ENCODE measurements at places on chromosomes 4 and X.

DNA sequence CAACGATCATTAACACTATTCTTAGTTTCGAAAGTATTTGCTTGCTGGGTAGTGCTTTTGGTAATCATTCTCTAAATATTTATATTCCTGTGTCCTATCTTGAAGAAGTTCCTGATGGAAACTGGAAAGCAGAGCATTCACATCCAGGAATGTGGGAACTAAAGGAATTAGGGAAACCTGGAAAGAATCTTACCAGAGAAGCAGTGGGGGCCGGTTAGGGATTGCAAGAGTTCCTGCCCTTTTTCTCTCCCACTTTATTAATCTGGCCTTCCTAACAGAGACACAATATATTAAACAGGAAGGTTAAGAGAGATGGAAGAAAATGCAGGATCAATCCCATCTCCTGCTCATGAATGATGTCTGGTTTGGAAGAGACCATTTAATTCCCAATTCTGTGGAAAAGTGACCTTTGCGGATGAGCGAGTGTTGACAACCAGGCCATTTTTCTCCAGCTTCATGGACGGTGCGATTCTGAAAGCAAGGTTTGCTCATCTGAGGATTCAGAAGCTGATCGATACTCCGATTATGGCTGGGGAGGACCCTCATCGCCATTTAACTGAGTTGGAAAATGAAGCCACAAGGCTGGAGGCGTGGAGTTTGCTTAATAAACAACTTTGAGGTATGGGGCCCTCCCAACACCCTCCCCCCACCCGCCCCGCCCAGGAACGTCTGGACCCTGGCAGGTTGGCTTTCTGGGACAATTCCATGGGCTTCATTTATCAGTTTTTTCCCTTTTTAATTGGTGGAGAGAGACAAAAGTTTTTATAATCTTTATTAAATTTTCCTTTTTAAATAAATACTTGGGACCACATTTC lies 52.3 kb downstream of the C4orf51 start:
- no peak for DNase-seq

DNA sequence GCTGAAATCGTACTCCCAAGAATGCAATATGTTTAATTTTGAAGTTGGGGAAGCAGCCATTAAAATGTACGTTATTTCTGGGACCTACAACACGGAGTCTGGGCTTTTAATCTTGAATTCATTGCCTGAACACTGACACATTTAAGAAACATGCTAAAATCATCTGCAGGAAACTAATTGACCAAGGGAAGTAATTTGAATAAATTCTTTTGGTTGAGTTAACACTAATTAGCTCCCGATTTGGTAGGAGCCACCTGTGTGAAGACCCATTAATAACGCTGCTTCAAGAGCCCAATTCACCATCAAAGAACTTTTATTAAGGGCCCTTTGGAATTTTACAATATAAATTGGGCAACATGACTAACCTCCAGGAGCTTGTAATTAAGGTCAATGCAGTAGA lies 309.2 kb downstream of the RAB28 start:
- DNase-seq: no peak

GRCh38 chr4:168917138-168917779 lies 92.8 kb downstream of the CBR4 start:
- no peak for DNase-seq

GRCh38 chr4:174427571-174428140 lies 94.6 kb downstream of the HPGD start:
- DNase-seq: no peak

- no peak for DNase-seq
Measured at GRCh38 chrX:129043138-129043537, 480.2 kb downstream of the SMARCA1 start.

- DNase-seq: no peak
Measured at GRCh38 chrX:47751670-47752069, 85.0 kb upstream of the ZNF81 start.

DNA sequence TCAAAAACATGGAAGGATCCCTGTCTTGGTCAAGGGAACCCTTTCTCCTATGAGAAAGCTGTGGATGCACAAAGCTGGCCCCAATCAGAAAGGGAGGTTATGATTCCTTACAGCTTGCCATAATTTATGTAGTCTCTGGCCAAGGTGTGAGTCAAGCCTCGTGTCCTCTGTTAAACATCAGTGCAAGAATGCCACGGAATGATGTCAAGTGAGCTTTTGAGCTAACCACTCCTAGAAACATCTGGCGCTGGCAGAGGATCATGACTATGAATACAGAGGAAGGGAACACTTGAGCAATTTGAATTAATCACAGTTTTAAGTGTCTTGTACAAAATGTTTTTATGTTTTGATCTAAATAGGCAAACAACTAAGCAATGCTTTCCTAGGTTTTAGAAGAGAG lies 51.5 kb upstream of the RAP2C start:
- DNase-seq: no peak

DNA sequence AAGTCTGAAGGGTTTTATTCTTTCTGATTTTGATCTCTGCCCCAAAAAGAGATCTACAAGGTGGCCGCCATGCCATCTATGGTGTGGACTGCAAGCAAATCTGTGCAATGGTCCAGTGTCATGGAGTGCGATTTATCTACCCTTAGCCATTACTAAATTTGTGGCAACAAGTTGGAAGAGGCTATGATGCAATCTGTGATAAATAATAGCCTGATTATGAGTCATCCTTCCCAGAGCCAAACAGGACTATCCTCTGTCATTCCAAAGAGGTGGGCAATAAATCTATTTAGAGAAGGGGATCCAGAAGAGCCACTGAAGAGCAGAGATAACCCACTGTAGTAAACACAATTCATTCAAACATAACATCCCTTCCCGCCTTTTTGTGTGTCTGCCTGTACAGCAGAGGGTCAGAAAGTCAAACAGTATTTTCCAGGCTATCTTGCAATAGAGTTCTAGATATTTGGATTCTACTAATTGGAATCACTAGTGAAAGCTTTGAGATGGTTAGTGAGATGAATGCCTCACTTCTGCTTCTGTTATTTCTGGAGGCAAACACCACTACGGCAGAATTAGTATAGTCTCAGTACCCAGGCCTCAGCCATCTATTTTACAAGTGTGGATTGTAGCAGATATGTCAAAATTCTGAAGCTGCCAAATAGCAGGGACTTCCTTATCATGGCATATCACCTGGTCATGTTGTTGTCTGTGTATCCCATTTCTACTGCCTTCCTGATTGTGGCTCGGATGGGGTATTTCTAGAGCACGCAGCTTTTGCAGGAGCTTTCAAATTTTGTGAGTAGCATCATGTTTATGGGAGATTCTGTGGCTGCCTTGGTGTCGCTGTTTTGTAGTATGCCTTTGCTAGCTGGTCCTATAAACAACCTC lies 192.0 kb downstream of the SMIM20 start:
- no peak for DNase-seq

GRCh38 chrX:65300104-65300809 lies 234.3 kb downstream of the LAS1L start:
- DNase-seq: no peak

DNA sequence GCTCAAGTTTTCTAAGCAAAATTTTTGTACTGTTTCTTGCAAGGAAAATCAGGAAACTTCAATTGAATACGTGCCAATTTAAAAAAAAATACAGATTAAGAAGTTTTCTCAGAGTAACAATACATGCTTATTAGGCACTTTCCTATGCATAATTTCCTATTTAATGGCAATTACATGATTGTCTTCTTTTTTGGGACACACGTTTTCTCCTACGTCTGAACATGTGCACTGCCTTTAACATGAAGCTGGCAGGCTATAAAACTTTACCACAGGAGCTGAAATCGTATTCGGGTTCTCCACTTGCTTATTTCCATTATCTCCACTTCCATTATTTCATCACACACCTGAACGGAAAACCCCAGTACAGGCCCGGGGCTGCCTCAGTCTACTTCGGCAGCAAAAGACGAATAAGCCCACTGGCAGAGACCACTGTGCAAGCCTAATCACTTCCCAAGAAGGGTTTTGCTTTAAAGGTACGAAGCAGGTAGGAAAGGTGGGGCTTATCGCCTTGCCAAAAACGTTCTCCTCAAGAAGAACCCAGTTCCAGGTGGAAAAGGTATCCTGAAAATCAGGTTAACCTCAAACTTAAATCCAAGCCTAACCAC lies 575 bp downstream of the RCHY1 start:
- no peak for DNase-seq

DNA sequence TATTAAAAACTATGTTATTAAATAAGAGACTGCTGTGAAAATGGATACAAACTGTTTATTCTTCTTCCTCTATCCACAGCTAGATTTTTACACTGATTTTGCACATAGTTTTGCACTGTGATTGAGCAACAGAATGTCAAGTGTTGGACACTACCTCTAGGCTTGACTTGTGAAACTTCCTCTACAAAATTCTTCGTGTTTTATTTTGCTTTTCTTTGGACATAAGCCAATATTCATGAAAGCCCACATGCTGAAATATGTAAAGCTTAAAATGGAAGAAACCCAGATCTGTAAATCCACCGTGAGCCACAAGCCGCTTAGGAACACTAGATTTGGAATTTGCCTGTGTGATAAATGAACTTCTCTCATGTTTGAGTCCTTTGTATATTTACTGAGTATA lies 849.4 kb downstream of the FSTL5 start:
- no peak for DNase-seq

- DNase-seq: peak; percentile 79
Measured at GRCh38 chr4:87220094-87220822, at the start of gene KLHL8. Gene KLHL8 (minus strand): TSS chr4:87220618. CDS start chr4:87195539, 25,079 bp downstream.

- DNase-seq: no peak
Measured at GRCh38 chr4:81746071-81746470, 274.4 kb upstream of the RASGEF1B start.

GRCh38 chrX:17605676-17606075 lies 131.6 kb upstream of the SCML1 start:
- no peak for DNase-seq

- no peak for DNase-seq
Measured at GRCh38 chr4:119313237-119313636, 8.7 kb downstream of the FABP2 start.

DNA sequence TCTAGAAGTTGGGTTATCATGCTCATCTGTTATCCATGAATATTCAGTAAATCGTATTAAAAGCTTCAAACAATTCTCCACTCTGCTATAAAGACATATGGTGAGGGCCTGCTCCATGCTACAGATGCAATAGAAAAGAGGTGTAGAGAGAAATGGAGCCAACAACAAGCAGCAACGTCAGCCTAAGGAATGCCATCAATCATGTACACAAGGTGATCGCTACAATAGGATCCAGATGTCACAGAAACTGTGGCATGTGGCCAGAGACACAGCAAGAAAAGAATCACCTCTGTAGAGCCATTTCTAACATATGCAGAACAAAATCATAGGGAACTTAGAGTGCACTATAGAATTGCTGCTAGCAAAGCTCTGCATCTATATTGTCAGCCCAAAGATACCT lies 1188.1 kb downstream of the PCDH7 start:
- DNase-seq: no peak

GRCh38 chr4:45701621-45702020 lies 422.2 kb downstream of the GABRG1 start:
- DNase-seq: no peak

- no peak for DNase-seq
Measured at GRCh38 chrX:40479777-40480318, 100.9 kb upstream of the ATP6AP2 start.

Data from RWPE2 (cell line).